ENCODE measurements at places on chromosomes 7 and 10.

DNA sequence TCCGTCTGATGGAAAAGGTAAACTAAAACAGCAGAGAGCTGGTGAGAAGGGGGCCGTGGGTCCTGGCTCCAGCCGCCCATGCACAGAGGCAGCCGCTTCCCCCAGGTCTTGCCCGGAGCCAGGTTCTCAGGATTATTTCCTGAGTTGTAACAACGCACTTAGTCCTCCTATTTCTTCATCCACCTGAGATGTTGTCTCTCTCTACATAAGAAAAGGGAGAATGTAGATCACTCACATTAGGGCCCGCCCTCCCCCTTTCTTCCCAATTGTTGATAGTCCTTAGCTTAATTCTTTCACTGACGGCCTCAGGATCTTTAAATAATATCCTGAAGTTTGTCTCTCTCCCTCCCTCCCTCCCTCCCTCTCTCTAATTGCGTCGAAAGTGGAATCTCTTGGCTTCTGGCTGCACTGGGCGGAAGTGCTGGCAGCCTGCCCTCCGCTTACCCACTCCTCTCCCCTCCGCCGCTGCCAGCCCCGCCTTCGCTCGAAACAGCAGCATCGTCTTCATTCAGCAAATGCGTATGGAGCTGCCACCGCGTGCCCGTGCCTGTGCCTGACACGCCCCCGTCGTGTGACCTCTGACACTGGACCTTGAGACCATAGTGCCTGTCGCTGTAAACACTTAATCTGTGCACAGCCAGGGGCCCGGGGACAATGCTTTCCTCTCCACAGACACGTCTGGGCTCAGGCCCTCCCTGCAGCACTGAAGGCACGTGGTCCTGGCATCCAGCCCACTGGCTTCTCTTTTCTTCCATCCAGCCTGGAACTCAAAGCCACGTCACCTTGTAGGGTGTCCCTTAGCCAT lies 174.5 kb upstream of the PPP2R2D start:
- DNase-seq = no peak

DNA sequence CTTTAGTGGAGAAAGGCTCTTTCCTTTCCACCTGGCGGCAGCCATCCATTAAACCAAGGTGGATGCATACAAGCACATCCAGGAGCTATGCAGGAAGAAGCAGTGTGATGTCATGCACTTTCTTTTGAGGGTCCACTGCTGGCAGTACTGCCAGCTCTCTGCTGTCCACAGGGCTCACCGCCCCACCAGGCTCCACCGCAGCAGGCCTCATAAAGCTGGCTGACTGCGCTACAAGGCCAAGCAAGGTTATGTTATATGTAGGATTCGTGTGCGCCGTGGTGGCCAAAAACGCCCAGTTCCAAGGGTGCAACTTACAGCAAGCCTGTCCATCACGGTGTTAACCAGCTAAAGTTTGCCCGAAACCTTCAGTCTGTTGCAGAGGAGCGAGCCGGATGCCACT lies 37.3 kb upstream of the TRUB1 start:
- no peak for DNase-seq

- no peak for DNase-seq
Observed at GRCh38 chr7:28005075-28005846, 175.3 kb downstream of the JAZF1 start.

DNA sequence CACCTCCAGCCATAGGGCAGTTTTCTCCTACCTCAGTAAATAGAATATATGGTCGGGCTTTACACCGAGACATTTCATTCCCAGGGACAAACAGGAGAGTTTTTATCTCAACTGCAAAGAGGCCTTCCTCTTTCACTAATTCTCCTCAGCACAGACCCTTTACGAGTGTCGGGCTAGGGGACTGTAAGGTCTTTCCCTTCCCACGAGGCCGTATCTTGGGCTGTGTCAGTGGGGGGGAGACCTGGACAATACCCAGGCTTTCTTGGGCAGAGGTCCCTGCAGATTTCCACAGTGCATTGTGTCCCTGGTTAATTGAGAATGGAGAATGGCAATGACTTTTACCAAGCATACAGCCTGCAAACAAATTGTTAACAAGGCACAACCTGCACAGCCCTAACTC lies 13.2 kb upstream of the ZNF488 start:
- no peak for DNase-seq

DNA sequence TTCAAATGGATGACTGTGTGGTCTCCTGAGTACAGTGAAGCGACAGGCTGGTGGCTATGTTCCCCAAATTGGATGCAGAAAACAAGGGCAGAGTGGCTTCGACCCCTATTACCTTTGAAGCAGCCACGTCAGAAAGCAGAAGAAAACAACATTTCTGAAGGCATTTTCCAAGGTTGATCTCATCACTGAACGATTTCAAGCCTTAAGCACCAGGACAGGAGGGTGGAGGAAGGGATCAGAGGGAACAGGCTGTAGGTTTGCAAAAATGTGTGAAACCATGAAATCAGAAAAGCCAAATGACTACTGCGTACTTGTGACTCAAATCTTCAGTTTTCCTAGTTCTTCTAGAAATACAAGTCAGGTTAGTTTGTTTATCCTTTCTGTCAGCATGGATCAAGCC lies 181.0 kb upstream of the TMEM106B start:
- DNase-seq = no peak

- no peak for DNase-seq
Observed at GRCh38 chr10:6082496-6083395, 6.1 kb upstream of the RBM17 start.

GRCh38 chr10:98088186-98088971 lies 46.1 kb upstream of the R3HCC1L start:
- DNase-seq = no peak

- no peak for DNase-seq
Observed at GRCh38 chr7:156222611-156223010, 410.3 kb upstream of the SHH start.

DNA sequence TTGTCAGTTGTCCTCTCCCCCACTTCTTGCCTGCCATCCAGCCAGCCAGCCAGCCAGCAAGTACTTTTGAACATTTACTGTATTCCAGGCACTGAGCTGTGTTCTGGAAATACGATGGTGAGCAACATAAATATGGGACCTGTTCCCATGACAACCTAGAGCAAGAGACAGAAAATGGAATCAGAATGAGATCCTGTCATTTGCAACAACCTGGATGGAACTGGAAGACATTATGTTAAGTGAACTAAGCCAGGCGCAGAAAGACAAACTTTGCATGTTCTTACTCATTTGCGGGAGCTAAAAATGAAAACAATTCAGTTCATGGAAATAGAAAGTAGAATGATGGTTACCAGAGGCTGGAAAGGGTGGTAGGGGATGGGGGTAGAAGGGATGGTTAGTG lies 140.7 kb downstream of the ICA1 start:
- DNase-seq = no peak

DNA sequence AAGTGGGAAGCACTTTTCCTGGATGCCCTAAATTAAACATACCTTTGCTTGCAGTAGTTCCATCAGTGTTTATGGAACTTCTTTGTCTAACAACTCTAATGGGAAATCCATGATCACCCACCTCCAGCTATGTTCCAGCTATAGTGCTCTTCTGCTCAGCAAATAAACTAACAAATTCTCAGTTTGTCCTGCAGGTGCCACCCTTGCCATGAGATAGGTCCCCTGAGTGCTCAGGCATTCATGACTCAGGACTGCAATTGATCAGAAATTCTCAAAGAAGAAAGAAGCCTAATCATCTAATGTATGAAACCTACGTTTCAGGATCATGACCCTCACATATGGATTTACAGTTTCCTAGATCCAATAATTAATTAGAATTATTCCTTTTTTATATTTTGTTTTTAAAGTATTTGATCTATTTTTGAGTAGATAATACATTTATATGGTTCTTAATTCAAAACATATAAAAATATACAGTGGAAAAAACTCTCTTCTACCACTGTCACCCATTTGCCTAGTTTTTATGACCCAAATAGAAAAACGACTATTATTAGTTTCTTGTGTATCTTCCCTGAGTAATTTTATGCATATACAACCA lies 48.7 kb upstream of the DYNC1I1 start:
- DNase-seq = peak; percentile 27

- DNase-seq = peak; percentile 18
Observed at GRCh38 chr10:16777473-16778370, 39.5 kb downstream of the RSU1 start.

- no peak for DNase-seq
Observed at GRCh38 chr7:8442051-8442813, 8.8 kb downstream of the NXPH1 start.

DNA sequence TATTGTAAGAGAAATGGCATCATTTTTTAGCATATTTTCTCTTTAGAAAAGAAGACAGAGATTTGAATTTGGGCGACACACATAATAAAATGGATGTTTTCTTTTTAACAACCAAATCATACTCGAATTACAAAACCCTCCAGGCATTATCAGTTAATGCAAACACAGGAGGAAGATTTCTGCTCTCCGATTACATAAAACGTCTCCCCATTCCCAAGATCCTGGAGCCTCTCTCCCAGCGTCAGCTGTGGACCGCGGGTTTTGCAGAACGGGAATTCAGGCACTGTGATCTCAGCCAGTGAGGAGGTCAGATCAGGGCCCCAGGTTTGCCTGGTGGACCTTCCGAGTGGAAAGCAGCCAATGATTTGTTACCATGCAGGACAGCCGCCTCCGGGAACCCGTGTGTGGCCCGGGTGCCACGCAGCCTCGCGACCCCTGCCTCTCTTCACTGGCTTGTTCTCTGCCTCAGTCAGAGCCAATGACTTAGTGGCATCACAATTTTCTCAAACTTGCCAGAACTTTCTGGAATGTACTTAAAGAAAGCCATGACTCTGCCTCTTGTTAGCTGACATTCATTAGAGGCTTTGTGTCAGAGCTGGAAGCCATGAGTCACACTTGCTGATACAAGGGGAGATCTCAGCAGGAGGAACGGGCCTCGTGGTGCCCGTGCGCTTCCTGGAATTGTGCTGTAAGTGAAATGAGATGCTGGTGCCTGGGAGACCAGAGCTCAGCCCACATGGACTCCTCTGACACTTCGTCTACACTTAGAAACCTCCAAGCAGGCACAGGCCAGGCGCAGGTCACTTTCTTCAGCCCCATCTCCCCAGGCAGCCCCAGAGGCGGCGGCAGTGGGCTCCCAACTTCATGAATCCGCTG lies 246.1 kb downstream of the KLF6 start:
- peak; percentile 84 for DNase-seq

DNA sequence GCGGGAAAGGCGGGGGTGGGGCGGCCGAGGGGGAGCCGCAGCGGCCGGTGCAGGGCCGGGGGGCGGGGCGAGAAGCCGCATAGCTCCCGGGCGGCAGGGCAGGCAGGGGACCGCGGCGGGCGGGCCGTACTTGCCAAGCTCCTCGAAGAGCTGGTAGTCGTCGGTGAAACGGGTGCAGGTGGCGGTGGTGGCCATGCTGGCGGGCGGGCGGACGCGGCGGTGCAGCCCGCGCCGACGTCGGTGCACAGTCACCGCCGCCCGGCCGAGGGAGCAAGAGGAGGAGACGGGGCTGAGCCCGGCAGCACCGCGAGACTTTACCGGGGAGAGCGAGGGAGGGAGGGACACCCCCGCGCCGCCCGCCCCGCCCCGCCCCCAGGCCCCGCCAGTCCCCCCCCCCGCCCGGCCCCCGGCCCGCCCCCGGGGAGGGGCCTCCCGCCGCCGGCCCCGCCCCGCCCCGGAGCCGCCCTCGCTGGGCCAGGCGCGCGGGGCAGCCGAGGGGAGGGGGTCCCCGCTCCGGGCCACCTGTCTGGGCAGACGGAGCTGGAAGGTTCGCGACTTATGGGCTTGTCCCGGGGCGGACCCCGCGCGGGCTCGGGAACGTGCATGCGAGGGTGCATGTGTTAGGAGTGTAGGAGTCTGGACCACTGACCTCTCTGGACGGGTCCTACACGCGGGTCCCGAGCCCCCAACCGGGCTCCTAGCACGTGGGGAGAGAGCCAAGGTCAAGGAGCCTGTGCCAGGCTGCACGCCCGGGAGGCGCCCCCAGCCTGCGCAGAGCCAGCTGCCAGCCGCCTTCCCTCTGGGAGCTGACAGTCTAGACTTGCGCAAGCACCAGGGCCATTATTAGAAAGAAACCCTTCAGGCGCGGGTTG lies at the start of gene CAMK2G:
TSS of gene CAMK2G (minus strand) at position 289 of the 872 bp plus-strand sequence. CDS start at position 195, 94 bp downstream.
- peak; percentile 61 for DNase-seq

Measured in AG09319 (cell line).